MM.1S (cell line): ENCODE measurements at places on chromosomes 5 and 9.

GRCh38 chr9:89036891-89037290, 45.6 kb downstream of the S1PR3 start:
- no peak overlapping the region for H3K4me3 ChIP-seq
- no peaks in the 10 kb centered on the region for H3K27me3 ChIP-seq
- H3K36me3 ChIP-seq = no peaks in the 10 kb centered on the region
- DNase-seq = no peak
- H3K27ac ChIP-seq = no peak overlapping the region

DNA sequence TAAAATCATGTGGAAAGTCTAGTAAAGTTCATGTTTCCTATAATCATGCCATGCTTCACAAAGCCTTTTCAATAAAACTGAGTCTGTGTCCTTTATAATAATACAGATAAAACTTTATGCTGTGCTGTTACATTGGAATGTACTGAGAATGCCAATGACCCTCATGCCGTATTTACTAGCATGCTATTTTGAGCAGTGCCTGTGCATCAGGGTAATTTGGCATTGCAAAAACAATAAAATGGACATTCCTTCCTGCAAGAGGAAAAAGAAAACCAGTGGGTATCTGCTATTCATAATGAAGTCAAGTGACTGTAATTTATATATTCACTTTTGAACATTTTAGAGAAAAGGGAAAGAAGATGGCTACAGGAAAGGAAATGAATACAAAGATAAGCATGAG, 159.0 kb downstream of the PBX3 start:
- H3K4me3 ChIP-seq = no peak overlapping the region
- DNase-seq = no peak
- H3K27ac ChIP-seq = no peak overlapping the region

- H3K4me1 ChIP-seq = no peaks in the 10 kb centered on the region
- H3K27me3 ChIP-seq = no peaks in the 10 kb centered on the region
- no peaks in the 10 kb centered on the region for H3K36me3 ChIP-seq
These were observed 265.8 kb downstream of the SYK start for GRCh38 chr9:91067306-91067860.

GRCh38 chr5:32916648-32917047, 205.5 kb downstream of the NPR3 start:
- no peaks in the 10 kb centered on the region for H3K27me3 ChIP-seq
- H3K4me1 ChIP-seq = no peaks in the 10 kb centered on the region
- DNase-seq = peak; percentile 42
- no peak overlapping the region for H3K4me3 ChIP-seq
- no peaks in the 10 kb centered on the region for H3K36me3 ChIP-seq

DNA sequence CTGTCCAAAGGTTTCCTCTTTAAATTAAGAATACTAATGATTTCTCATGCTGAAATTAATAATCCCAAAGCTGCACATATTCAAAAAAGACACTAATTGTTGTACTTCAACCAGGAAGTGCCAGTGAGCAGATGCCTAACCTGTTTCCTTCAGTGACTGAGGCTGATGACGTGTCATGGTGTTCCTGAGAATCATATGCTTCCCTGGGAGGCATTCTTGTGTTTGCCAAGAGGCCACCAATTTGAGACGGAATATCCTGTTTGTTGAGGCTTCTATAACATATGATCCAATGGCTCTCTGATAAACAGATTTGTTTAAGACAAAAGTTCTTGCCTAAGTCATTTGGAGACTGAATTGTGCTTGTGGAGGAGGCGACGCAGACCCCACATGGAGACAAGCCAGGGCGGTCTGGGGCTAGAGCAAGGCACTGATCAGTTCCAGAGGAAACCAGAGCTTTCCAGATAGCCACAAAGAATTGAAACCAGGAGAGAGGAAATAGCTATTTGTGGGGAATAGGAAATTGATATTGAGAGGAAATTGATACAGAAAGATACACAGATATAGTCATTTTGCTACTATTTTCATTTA, 66.4 kb upstream of the ZNF608 start:
- H3K27me3 ChIP-seq = no peaks in the 10 kb centered on the region
- DNase-seq = no peak
- no peak overlapping the region for H3K27ac ChIP-seq
- H3K4me3 ChIP-seq = no peak overlapping the region
- H3K36me3 ChIP-seq = no peaks in the 10 kb centered on the region

GRCh38 chr9:99266255-99267023, 44.4 kb downstream of the SEC61B start:
- DNase-seq = peak; percentile 80
- H3K36me3 ChIP-seq = no peaks in the 10 kb centered on the region
- peaks cover 13% of the 10 kb centered on the region for H3K4me1 ChIP-seq
- H3K4me3 ChIP-seq = no peak overlapping the region; the same call in 1 of the 2 replicates
- no peaks in the 10 kb centered on the region for H3K27me3 ChIP-seq
- H3K27ac ChIP-seq = no peak overlapping the region

DNA sequence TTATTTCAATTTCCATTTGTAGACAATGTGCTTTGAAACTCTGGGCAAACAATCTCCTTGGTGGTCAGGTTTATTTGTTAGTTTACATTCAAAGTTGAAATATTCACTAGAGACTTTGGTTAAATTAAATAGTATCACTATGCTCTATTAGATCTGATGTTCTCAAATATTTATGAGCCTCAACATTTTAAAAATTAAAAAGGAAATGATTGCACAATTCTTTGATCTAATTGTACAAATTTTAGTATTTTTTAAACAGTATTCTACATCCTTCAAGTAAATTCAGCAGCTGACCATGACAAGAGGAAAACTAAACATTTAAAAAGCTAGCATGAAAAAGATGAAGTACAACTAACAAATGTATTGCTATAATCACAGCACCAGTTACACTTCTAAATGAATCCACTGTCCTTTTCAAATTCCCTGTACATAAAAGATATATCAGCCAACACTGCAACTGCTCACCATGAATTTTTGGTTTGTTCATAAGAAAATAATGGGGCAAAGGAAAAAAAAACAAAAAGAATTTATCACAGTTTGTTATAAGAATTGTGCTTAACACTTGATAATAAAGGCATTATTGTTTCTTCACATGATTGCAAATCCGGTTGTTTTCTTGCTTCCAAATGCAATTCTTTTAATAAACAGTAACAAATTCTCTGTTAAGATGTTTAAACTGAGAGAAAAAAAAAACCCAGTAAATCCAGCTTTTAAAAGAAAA, 10.7 kb downstream of the SETD9 start:
- no peaks in the 10 kb centered on the region for H3K4me1 ChIP-seq
- no peak overlapping the region for H3K4me3 ChIP-seq
- no peak overlapping the region for H3K27ac ChIP-seq
- H3K27me3 ChIP-seq = no peaks in the 10 kb centered on the region
- no peaks in the 10 kb centered on the region for H3K36me3 ChIP-seq
- DNase-seq = no peak
